ENCODE measurements at places on chromosomes 13 and 19.

DNA sequence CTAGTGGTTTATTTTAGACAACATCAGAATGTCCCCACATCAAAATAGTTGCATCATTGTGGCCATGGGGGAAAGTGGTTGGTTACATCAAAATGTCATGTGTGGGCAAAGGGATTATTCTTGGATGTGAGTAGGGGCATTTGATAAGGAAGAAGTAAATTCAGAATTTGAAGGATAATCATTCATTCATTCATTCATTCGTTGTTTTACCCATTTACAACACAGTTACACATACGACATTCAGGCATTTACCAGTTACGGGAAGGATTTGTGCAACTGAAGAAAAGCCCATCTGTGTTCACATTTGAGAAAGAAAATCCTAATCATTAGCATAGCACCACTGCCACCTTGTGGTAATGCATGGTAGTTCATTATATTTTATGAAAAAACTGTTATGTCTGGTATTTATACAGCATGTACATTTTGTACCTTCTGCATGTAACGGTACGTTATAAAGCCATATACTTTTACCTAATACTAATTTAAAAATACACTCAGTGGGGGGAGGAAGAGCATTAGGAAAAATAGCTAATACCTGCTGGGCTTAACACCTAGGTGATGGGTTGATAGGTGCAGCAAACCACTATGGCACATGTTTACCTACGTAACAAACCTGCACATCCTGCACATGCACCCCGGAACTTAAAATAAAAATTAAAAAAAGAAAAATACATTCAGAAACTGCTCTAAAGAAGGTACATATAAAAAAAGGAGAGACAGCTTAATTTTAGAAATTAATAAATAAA lies 62.1 kb downstream of the DGKH start:
- DNase-seq, result no peak

DNA sequence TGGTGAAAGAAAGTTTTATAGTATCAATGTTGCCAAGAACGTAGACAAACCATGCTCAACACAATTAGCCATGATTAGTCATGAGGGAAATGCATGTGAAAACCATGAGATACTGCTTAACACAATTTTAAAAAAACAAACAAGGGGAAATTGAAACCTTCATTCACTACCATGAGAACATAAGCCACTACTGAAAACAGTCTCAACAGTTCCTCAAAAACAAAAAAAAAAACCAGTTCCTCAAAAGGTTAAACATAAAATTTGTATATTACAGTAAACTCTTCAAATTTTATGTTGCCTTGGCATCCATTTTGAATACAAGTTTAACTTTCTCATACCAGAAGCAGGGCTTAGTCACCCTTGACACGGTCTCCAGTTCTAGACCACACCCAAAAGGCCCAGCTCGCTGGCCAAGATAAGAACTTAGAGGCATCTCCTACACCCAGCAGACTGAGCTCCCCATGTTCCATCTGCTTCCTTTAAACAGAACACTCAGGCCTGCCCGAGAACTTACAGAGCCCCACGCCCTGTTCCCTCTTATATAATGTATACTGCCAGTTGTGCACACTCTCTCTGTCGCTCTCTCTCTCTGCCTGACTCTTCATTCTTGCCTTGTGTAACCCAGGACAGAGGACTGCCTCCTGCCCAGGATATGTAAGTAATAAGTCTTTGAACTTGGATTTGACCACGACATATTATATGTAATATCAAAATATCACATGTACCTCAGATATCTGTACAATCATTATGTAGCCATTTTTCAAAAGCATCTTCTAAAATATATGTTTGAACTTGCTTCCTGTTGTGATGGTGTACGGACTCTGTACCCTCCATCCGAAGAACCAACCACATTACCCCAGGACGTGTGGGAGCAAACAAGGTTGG lies 67.4 kb downstream of the STK24 start:
- DNase-seq, result no peak

GRCh38 chr13:23455401-23456185 lies 22.1 kb upstream of the SACS start:
- no peak for DNase-seq

- no peak for DNase-seq
These were observed 11.3 kb upstream of the CACNG8 start for GRCh38 chr19:53951436-53951835.

DNA sequence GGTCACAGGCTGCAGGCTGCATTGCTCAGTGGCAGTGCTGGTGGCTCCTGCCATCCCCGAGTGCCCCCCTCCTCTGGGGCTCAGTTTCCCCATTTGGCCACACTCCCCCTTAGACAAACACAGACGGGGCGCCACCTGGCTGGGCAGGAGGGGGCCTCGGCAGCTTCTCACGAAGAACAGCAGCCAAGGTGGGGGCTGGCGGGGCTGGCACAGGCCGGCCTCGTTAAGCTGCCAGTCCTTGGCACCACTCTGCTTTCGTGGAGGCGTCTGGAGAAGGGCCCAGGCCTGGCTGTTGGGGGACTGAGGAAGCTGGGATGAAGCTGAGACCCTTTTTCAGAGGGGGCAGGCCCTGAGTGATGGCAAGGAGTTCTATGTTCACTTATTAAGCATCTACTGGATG lies 3.7 kb upstream of the ZNRF4 start:
- no peak for DNase-seq

DNA sequence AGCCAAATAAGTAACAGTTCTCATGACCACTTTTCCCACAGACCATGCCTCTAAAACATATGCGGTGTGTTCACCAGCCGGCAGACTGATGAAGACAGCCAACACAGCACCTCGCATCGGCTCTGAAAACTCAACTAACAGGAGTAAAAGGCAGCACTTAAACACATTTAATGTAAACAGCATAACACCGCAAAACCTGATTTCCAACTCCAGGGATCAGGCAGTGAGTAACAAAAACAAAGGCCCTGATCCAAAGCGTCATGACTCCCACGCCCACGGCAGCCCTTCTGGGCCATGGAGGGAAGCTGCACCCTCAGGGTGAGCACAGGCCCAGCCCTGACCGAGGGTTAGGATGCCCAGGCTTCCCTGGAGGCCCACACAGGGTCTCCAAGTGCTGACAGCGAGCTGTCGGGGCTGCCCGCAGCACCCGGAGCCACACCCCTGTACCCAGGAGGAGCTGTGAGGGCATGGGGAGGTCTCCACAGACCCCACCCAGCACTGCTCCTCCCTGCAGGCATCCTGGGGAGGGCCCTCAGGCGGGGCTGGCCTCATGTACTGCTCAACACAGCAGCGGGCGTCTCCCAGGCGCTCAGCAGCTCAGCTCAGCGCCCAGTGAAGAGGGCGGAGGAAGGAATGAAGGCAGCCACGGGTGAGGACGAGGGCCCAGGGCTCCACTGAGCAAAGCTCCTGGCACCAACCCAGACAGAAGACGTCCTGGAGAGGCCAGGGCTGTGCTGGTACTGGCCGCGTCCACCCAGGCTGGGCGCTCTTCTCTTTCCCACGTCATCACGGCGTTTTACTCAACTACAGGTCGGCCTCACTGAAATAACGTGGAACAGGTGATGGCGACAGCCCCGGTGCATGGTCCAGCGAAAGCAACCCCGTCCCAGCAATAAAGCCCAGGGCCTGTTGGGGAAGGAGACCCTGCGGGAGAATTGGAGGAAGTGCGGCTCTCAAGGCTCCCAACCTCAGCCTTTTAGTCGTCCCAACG lies 53.7 kb downstream of the RASA3 start:
- DNase-seq, result no peak

- DNase-seq, result no peak
These were observed 22.5 kb upstream of the VSTM2B start for GRCh38 chr19:29503140-29503758.

- no peak for DNase-seq
These were observed 167.5 kb downstream of the URI1 start for GRCh38 chr19:30109565-30109964.

DNA sequence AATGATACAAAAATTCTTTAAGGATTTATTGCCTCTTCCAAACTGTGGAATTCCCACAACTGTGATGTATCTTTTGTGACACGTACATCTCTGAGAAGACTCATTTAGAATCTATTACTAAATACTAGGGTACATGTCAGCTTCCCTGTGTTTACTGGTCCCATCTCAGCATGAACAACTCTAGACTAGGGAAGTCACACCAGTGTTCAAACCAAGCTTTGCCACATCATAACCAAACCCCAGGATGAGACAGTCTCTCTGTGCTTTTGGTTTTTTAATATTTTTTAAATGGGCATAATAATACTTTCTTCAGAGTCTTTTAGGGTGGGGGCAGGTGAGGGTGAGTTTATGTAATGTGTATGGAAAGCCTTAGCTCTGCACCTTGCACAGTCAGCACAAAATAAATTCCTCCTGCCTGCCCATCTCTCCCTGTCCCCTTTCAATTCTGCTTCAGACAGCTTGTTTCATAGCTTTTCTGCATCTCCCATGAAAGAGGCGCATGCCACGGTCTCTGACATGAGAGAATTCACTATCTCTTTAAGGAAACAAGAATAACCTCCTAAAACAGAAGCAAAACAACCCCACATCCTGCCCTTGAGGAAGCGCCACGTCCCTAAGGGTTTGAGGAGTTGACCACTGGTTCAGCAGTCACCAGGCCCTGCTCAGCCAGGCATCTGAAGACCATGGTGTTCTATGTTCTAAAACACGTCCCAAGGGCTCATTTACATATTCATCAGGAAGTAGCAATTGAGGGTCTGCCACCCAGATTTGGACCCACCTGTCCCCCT lies 174.5 kb downstream of the USP12 start:
- no peak for DNase-seq

DNA sequence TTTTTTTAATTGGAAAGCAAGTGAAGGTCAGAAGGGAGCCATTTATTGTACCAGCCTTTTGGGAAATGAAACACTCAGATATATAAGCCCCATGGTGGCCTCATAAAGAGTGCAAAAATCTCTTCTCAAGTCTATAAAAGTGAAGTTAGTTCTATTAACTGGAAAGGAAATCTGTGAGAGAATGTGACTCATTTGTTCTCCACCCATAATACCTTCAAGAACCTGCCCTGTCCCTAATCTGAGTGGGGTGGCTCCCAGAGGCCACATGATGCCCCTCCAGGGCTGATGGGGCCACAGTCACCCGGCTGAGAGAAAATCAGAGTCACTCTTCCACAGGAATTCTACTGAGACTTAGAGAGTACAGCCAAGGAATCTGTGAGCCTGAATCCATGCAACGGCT lies 65.8 kb upstream of the SERP2 start:
- no peak for DNase-seq

DNA sequence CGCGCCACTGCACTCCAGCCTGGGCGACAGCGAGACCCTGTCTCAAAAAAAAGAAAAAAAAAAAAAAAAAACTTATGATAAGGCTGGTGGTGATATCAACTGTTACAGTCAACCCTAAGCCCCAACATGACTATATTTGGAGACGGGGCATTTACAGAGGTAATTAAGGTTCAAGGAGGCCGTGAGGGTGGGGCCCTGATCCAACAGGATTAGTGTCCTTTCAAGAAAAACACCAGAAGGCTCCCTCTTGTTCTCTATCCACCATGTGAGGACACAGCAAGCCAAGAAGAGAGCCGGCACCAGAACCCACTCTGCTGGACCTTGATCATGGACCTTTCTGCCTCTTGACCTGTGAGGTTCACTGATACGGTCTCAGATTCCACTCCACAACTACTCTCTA lies 14.1 kb downstream of the MIER2 start:
- DNase-seq, result no peak

- DNase-seq, result no peak
These were observed 9.3 kb upstream of the CPAMD8 start for GRCh38 chr19:17035842-17036424.

- DNase-seq, result no peak
These were observed 117.7 kb downstream of the LHFPL6 start for GRCh38 chr13:39485314-39485700.

DNA sequence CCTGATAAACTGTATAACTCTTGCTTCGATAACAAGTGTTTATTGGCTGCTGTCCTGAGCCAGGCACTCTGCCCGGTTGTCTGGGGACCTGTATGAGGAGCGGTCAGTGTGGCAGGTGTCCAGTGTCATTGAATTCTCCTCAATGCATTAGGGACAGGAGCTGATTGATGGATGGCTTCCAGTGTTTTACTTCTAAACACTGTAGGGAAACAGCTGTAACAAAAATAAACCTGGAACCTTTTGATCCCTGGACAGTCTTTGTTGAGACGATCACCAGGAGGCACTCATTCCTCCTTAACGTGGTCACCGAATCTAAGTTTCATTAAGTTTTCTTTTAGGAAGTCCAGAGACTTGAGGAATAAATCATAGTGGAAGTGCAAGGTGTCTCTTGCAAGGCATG lies 17.9 kb downstream of the UBAC2 start:
- DNase-seq, result no peak

- no peak for DNase-seq
These were observed 2.9 kb downstream of the NOTCH3 start for GRCh38 chr19:15197942-15198341.

GRCh38 chr13:50187352-50188029 lies 172.2 kb downstream of the KCNRG start:
- no peak for DNase-seq

DNA sequence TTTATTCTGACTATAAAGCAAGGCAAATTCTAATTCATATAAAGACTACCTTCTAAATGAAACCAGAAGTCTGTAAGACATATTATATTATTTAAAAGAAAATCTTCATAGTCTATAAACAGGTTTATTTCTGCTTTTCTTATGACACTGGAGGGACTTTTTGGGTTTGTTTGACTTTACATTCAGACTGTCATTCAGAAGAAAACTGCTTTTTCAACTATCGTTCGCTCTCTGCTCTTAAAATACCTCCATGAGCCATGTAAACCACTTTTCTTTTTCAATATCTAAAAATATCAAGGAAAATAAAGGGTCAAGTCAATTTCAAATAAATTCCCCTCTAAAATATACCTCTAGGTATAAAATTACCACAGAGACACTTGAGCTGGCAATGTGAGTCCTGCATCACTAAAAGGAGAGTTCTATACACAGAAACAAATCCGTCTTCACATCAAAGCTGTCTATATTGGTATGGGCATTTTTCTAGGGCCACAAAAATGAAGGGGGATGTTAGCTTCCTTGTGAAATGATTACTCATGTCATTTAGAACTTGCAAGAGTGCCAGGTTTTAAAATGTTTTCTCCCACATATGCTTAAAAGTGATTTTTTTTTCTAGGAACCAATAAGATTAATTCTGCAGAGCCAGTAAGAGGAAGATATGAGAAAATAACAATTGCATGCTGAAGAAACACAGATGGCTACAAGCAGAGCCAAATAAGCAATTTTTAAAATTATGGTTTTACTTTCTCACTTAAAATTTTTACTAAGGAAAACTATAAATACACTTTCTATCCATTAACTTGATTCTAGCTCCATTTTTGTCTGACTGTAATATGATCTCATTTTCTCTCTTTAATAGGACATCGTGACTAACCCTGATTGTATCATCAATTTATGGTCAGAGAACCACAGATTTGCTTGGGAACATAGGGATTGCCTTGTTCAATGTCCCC lies 181.8 kb downstream of the TBC1D4 start:
- DNase-seq, result no peak

GRCh38 chr19:4660993-4661392 lies 9.1 kb downstream of the MYDGF start:
- no peak for DNase-seq

GRCh38 chr19:5492635-5493409 lies 37.6 kb downstream of the ZNRF4 start:
- DNase-seq, result no peak
